AG09319 (cell line): ENCODE measurements at places on chromosomes 5 and 9.
A peak's percentile ranks its signal among the peaks of the same experiment; 100 is the strongest.

- DNase-seq, result no peak
These were observed 3.7 kb downstream of the SPATA31E1 start for GRCh38 chr9:87886210-87886932.

DNA sequence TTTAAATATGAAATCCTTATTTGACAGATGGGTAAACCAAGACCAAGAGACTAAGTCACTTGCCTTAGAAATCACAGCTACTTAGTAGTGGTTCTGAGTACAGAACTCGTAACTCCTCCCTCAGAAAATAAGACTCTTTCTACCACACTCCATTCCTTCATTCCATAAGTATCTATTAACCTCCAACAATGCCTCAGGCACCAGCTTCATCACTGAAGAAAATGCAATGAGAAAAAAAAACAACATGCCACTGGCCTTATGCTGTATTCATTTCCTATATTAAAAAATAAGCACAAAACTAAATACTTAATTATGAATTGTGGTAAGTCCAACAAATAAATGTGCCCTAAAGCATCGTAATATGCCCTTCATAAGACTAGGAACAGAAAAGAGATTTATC, 13.5 kb upstream of the FREM1 start:
- no peak for DNase-seq

DNA sequence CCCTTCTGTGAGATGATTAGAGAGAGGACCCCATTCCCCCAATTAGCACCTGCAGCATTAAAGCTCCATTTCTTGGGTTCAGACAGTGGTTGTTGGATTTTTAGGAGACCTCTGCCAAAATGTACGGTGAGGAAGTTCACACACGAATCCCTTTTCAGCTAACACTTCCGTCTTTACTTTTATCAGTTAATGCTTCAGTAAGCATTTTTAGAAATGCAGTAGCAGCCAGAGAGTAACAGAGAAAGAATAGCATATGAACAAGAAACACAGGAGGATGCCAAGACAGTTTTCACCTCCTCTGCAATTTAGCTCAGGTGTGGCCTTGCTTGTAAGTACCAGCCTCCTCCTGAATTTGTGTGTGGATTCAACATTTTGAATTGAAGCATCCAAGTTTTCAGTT, 312.9 kb downstream of the ISL1 start:
- no peak for DNase-seq

GRCh38 chr9:115232181-115232774, 114.3 kb upstream of the TNC start:
- no peak for DNase-seq

DNA sequence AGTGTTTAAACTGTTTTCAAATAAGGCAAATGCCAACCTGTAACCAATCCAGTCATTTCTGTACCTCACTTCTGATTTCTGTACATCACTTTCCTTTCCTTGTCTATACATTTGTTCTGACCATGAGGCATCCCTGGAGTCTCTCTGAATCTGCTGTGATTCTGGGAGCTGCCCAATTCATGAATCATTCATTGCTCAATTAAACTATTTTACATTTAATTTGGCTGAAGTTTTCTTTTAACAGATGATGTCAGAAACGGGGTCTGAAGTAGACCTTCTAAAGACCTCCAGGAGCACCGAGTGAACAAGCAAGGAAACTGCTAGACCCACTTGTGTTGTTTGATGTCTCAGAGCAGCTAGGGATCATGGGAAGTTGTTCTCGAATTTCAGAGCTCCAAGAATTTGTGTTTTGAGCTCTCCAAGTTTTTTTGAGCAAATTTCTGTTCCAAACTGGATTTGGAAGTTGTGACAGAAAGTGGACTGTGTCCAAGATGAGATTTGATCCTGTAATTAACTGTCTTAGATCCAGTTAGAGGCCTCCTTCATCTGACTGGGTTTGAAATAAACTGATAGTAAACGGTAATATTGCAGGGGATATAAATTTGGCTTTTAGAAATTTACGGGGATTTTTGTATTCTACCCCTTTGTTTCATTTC, 490.8 kb upstream of the ST8SIA4 start:
- no peak for DNase-seq

DNA sequence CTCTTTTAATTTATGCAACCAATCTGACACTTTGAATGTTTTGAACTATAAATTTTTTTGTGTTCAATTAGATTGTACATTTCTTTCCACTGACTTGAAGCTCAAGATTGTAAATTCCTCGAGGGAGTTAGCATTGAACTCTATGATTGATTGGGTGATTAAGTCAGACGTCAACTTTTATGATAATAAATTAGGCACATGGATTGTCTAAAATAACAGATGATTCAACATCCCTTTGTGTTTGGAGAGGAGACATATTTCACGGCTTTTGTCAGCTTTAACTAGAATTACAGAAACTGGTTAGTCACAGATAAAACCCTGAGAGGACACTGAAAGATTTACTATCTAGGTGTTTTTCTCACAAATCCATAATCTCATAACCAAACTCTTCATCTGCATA, 32.7 kb upstream of the TXNDC8 start:
- no peak for DNase-seq

- no peak for DNase-seq
These were observed 53.2 kb downstream of the NAA35 start for GRCh38 chr9:85994191-85994590.

DNA sequence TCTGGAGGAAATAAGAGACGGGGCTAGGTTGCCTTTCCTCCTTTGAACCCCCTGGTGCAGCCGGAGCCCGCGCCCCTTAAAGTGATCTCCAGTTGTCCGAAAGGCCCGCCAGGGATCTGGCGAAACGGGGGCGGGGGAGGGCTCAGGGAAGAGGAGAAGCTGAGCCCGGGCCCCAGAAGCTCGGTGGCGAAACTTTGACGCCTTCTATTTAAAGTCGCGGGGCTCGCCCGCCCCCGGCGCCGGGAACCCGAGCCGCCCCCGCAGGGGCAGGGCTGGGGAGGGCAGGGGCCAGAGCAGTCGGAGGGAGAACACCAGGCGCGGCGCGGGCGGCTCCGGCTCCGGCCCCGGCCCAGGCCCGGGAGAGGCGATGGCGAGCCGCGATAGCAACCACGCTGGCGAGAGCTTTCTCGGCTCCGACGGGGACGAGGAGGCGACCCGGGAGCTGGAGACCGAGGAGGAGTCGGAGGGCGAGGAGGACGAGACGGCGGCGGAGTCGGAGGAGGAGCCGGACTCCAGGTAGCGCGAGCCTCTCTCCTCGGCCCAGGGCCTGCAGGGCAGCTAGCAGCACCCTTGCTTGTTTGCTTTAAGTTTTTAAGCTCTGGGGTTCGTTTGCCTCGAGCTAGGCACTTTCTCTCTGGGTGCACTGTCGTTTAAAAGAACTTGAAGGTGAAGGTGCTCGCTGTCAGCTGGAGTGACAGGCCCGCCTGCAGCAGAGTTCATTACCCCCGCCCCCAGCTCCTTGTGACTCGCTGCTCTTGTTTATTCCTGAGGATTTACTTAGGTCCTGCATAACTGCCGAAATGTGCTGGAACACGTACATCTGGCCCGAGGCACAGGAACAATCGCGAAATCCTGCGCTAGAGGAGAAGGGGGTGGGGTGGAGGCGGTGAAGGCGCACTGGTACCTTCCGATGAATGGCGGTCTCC, at the start of gene CMYA5:
Gene CMYA5 (plus strand): TSS at position 296 of the 926 bp plus-strand sequence. CDS start 72 bp downstream, at position 368.
- DNase-seq, result no peak

DNA sequence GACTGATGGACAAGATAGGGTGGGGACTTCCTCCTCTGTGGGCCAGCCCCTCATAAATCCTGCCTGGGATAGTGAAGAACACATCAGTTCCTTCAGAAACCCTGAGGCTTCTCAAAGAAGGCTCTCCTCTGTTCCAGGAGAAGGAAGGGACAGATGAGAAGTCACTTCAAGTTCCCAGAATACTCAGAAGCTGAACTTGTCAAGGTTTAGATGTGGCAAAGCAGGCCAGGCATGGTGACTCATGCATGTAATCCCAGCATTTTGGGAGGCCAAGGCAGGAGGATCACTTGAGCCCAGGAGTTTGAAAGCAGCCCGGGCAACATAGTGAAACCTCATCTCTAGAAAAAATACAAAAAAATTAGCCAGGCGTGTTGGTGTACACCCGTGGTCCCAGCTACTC, 38.5 kb downstream of the STOM start:
- no peak for DNase-seq

- no peak for DNase-seq
These were observed 1.6 kb upstream of the INPP5E start for GRCh38 chr9:136441191-136441680.

DNA sequence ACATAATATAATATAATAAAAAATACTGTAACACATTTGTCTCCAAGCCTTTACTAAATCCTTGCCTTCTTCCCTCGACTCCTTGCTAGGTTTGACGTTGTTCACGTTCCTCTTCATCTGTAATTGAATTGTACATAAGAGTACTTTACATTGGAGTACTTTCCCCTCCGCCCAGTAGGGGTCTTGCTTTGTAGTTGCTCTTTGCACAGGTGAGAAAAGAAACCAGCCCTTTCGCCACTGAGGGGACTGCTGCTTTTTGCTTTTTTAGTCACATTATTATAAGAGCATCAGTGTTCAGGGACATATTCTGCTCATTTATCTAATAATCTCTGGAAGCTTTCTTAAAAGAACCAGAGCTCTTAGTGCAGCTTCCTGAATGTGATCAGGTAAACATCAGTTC, 115.0 kb downstream of the CETN3 start:
- no peak for DNase-seq

DNA sequence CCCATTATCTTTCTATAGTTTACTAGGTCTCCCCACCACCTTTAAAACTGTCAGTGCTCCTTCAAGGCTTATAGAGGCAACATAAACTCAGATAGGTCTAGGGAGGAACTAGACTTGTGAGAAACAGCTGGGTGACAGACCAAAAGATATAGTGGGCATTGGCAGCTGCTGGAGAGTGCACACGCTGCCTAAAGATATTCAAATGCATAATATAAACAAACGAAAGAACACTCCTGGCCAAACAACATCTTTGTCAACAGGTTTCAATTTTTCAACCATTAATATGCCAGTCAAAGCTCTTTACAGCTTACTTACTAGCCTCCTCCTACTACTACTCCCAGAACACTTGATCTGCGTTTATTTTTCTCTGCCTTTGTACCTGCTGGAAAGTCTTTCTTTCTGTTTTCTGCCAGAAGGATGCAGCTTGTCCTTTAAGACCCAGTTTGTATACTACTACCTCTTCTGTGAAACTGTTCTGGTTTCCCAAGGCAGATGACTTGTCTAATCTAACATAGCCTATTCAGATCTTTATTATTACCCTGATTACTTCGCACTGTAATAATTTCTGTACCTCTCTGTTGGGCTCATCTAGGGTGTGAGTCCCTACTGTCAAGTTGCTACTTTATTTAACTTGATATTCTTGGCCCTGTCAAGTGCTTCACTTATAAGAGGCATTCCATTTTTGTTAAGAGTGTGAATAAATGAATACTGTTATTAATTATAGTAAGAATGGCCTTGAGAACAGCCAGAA, 14.3 kb downstream of the KDM3B start:
- no peak for DNase-seq

DNA sequence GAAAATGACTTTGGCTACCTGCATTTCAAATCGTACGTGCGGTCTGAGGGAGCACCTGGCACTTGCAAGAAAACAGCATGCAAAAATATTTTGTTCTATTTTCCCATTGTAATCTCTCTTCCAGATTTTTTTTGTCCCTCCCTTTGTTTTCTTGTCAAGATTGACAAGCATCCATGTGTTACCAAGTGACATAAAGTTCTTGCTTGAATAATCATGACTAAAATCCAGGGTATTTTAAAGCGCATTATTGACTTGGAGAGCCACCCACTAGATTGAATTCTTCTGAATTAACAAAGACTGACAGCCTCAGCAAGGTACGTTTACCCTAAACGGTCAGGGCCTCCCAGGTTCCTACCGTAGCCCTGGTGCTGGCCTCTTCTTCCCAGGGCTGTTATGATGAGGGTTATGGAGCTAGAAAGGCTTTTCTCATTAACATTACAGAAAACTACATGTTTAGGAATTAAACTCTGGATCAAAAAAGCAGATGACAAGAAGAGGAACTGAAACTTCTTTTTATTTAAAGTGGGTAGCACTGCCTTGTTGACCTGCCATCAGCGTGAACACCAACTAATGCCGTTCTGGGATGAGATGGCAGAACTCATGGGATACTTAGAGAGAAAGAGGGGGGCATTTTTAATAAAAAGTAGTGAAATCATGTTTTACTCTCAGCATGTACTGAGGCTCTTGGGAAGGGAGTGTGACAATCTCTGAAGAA, 297.0 kb downstream of the EFNA5 start:
- DNase-seq, result no peak

GRCh38 chr9:121883281-121884056, 209.6 kb downstream of the TTLL11 start:
- no peak for DNase-seq

DNA sequence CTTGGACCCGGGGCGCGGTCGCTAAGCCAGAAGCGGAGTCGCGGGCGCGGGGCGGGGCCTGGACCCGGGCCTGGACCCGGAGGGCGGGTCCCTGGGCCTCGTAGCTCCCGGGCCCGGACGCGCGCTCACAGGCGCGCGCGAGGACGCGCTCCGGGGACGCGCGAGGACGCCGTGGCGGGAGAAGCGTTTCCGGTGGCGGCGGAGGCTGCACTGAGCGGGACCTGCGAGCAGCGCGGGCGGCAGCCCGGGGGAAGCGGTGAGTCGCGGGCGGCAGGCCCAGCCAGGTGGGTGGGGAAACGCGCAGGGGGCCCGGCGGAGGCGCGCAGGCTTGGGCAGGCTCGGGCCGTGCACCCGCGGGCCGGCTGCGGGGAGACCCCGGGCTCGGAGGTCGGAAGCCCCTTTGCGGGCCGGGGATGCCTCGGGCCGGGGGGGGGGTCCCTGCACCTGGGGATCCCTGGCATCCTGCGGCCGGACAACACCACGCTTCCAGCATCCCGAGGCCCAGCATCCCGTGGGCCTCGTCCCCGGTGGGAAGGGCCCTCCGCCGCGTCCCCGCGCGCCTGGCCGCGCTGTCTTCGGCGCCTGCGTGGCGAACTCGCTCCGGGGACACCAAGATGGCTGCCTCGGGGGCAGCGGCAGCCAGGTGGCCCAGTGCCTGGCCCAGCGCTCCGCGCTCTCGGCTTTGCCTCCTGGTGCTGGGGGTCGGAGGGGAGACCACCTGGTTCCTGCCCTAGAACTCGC, at the start of gene SFXN1:
Gene SFXN1 (plus strand): TSS at position 177 of the 741 bp plus-strand sequence. CDS start 13,544 bp downstream, outside the sequence.
- DNase-seq, result peak; percentile 20

- DNase-seq, result no peak
These were observed 15.4 kb downstream of the CDC42SE2 start for GRCh38 chr5:131279204-131279603.
